Glomerular endothelial cell (primary cell): ENCODE measurements at places on chromosomes 2 and 18. TPM values are rescaled to one million over a fixed set of nuclear protein-coding genes. Genes with fewer than 3 reads are reported as not detected.

GRCh38 chr18:2656981-2657512 is 1.5 kb downstream of the SMCHD1 start:
- DNase-seq: no peak

GRCh38 chr2:200515155-200515554 is 5.3 kb upstream of the KCTD18 start:
- DNase-seq: no peak

GRCh38 chr18:41444943-41445342 is 510.1 kb upstream of the PIK3C3 start:
- DNase-seq: no peak

- no peak for DNase-seq
These were observed 186.9 kb upstream of the PIEZO2 start for GRCh38 chr18:11336241-11336640.

- no peak for DNase-seq
These were observed 42.6 kb downstream of the EDAR start for GRCh38 chr2:108946442-108946841.

DNA sequence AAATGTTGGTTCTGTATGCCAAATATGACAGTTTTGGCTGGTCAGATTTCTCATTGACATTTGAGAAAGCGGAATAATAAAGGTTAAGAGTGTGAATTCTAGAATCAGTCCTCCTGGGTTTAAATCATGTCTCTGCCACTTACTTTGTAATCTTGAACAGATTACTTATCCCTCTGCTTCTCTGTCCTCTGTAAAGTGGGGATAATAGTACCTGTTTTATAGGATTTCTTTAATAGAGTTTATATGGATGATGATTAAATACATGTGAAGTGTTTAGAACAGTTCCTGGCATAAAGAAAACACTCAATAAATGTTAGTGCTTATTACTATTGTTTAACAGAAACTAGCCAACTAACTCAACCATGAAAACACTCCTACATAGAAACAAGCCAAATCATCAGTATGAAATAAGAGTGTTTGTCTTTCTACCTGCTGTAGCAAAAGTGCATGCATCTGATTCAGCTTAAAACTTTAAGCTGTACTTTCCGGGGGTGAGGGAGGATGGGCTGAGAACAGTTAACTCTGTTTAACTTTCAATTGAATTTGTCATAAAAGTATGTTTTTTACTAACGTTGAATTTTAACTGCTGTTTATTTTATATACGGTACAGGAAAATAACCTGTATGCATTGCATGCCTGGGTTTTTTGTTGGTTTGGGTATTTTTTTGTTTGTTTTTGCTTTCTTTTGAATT is 6.8 kb downstream of the HTR2B start:
- no peak for DNase-seq

DNA sequence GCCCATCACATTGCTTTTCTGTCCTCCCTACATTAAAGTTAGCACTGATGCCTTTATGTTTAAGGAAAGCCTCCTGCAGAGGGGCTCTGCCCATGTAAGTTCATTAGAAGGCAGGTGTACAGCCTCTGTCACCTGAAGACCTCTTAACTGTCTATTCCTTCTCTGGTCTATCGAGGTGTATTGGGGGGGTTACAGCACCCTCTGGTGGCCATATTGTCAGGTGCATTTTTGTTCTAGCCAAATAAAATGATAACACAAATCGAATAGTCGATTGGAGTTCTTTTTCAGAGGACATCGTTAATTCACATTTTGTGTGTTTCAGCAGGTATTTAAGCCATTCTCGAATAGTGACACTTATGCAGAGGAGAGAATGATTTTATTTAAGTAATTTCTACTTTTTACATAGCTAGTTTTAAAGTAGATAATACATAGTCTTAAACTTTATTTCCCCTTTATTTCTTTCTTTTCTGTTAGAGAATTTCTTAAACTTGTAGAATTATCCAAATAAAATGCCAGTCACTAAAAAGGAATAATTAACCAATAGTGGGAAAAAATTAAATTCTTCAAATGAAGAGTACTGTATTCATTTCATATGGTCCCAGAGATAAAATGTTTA is 136.8 kb downstream of the NEDD4L start:
- DNase-seq: no peak

DNA sequence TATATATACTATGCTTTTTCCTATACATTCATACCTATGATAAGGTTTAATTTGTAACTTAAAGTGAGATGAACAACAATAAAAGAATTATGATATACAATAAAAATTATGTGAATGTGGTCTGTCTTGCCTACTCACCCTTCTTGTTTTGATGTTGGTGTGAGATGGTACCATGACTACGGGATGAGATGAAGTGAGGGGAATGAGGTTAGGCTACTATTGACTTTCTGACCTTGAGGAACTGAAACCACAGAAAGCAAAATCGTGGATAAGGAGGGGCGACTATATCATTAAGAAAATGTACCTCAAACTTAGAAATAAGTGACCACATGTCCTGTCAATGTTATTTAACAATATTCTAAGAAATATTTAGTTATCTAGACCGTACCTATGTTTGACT is 103.9 kb upstream of the PPP1CB start:
- no peak for DNase-seq

DNA sequence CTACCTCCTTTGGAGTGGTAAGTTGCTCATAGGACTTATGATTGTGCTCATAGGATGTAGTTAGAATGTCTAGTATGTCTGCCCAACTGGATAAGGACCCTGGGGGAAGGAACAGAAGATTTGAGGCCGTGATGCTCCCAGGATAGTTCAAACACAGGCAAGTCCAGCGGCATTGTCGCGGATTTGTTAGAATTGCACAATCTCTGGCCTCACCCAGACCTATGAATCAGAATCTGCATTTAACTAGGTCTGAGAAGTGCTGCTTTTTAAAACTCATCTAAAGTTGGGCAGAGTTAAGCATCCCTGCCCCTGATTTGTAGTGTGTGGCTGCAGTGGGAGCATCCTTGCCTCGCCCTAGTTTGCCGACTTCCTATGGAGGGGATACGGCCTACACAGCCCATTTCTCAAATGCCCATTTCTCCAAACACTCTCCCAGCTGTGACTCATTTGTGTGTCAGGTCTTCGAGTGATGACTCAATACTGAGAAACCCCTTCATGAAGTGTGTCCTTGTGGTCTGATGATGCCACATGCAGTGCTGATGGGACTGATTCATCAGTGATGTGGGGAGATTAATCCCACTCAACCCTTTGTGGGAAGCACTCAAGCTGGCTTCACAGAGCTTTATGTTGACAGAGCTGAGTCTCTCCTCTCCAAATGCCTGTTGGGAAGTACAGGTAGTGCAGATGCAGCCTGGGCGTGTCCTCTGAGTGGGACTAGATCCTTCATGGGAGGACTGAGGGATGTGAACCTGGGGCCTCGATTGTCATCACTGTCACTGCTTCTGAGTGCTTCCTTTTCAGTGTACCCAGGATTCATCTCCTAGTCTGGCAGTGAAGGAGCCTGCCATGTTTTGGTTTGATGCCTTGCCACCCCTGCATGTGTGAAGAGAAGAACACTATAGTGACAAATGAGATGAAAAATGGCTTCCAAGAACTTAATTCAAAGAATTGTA is 18.7 kb downstream of the SMIM21 start:
- DNase-seq: no peak

DNA sequence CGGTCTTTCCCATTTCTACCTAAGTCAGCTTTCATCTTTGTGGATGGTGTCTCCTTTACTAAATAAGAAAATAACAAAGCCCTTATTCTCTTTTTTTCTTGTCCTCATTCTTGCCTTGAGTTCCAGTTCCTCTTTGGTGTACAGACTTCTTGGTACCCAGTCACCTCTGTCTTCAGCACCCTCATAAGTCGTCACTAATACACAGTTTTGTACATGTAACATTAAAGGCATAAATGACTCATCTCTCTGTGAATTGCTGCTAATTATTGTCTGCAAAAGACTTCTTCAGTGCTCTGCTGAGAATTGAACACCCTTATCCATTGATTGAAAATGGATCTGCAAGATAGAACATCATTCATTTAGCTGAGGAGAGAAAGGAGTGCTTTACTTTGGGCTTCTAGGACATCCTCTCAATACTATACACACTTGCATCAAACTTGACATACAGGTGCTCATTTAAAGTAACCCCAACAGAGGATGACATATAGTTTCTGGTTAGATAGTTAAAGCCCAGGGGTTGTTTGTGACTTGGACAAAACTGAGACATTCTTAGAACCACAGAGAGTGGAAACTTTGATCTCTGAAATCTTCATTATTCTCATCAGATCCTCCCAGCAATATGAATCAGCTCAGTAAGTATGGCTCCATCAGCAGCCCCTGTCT is 97.0 kb downstream of the XRCC5 start:
- DNase-seq: no peak

Gene ARHGEF4
- total RNA-seq: 0.24 and 0.58 TPM in 2 replicates

Gene ALPG
- total RNA-seq: not detected in 2 replicates

Gene DCAF17
- total RNA-seq: 8.6 and 15.3 TPM in 2 replicates

Gene DSG4
- not detected in 2 replicates for total RNA-seq

Gene ALKAL2
- total RNA-seq: 0.93 TPM in 1 of 2 replicates, not detected in the other

Gene REG3G
- total RNA-seq: not detected in 2 replicates

Gene SERPINB10
- total RNA-seq: not detected in 2 replicates
